ENCODE measurements at places on chromosomes 7 and 10.

GRCh38 chr10:104127411-104127810, 5.4 kb downstream of the SFR1 start:
- no peak for DNase-seq

GRCh38 chr10:85080934-85081333, 752.5 kb downstream of the CCSER2 start:
- no peak for DNase-seq

GRCh38 chr10:71294091-71294561, 24.9 kb upstream of the SLC29A3 start:
- no peak for DNase-seq

GRCh38 chr10:103692436-103692951, 162.9 kb downstream of the SH3PXD2A start:
- no peak for DNase-seq

GRCh38 chr10:117544004-117544701, 1.6 kb downstream of the EMX2 start:
- DNase-seq = no peak
